Activated CD4-positive, CD25-positive, alpha-beta regulatory T cell treated with anti-CD3 and anti-CD28 coated beads, Interleukin-2, amount 50 U/mL, for 16 hours (primary cell): ENCODE measurements at places on chromosomes 3 and 15.

DNA sequence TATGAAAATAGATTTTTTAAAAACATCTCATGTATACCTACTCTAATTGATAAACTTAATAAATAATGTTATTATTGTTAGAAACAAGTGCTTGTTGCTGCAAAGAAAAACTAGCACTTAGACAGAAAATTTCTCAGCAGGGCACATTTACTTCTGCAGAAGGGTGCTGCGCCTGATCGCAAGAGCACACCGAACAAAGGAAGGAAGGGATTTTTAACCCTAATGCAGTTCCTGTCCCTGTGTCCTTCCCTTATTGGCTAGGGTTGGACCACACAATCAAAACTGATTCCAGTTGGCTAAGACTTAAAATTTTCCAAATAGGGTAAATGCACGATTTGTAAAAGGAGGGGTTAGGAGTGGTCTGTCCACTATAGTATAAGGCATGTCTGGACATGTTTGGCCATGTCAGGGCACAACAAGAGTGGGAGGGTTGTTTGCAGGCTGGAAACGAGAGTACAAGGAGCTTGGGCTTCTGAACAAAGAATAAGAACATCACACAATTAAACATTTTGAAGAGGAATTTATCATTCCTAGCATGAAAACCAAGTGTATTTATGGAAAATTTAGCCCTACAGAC, 4.7 kb downstream of the DTWD1 start:
- DNase-seq = no peak

GRCh38 chr3:171781711-171782127, 28.6 kb downstream of the PLD1 start:
- DNase-seq = no peak

- DNase-seq = no peak
These were observed 50.8 kb upstream of the MUC13 start for GRCh38 chr3:124985349-124985748.

DNA sequence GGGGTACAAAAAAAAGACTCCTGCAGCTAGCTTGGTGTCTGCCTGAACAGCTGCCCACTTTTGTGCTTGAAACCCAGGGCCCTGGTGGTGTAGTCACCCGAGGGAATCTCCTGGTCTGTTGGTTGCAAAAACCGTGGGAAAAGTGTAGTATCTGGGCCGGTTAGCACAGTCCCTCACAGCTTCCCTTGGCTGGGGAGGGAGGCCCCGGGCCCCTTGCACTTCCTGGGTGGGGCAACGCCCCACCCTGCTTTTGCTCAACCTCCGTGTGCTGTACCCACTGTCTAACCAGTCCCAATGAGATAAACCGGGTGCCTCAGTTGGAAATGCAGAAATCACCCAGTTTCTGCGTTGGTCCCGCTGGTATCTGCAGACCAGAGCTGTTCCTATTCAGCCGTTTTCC, 211.7 kb upstream of the ZPLD1 start:
- no peak for DNase-seq

DNA sequence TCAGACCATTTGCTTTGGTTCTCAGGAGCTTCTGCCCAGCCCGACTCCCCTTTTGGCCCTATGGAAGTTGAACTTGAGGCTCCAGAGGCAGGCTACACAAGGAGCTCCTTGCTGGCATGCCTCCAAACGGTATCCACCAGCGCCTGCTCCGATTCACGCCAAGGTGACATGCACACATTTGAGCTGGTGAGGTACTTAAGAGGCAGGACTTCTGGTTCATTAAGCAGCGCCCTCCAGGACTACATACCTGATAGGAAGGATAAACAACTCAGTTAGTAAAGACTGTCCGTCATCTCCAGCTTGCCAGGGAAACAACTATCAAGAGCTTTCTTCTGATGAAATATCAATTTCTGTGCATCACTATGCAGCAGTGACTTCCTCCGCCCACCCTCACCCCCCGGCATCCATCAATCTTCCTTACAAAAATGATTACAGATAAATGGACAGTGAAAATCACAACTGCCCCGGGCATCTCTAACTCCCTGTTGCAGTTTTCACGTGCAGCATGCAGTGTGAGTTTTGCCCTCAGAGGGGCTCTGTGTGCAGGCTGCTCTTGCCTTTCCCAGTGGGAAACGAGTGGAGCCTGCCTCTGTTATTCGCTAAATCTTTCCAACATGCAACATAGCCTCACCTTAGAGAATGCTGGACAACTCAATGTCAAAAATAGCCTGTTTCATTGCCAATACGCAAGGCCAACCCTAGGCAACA, 122.9 kb downstream of the ARRDC4 start:
- DNase-seq = no peak

GRCh38 chr3:108509871-108510270, 525 bp downstream of the MYH15 start:
- no peak for DNase-seq

DNA sequence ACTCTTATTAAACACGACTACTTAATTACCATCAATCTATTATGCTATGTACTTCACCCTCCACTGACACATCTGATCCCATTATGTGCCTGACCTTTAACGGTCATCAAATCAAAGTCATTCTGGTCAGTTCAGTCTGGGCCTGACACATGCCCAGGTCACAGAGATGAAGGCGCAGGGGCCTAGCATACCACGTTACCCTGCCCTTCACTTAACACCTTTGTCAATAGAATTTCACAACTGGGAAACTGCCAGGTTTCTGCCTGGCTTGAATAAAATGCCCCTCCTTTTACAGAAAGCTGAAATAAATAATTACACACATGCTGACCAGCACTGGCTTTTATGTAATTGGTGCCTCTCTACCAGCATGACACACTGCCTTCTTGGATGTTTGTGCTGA, 39.5 kb downstream of the MECOM start:
- DNase-seq = no peak

- DNase-seq = no peak
These were observed 38.5 kb downstream of the SLCO2A1 start for GRCh38 chr3:133991209-133991608.

- DNase-seq = no peak
These were observed 156.2 kb downstream of the ZNF621 start for GRCh38 chr3:40680685-40681657.

GRCh38 chr3:167761302-167761701, 25.8 kb downstream of the SERPINI1 start:
- DNase-seq = no peak
